NCI-H1417 treated with DMSO at 0.1 percent for 48 hours (cell line): ENCODE measurements at places on chromosomes 11 and 22.

- no peak for DNase-seq
These were observed 25.9 kb upstream of the WNT7B start for GRCh38 chr22:46002757-46003270.

DNA sequence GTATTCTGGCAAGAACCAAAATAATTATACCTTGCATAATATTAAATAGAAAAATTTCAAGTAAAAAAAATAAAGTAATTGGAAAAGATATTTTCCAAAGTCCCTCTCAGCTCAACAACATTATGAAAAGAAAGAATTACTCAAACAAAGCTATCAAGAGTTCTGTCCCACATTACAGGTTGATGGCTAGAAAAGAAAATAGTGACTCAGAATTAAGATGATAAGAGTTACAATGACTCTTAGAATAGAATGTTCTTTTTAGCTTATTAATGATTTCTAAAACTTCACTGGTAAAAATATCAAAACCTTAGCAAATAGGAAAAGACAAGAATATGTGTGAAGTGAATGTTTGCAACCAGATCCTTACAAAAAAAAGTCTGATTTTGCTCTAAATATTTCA, 312.5 kb upstream of the PDGFD start:
- no peak for DNase-seq

DNA sequence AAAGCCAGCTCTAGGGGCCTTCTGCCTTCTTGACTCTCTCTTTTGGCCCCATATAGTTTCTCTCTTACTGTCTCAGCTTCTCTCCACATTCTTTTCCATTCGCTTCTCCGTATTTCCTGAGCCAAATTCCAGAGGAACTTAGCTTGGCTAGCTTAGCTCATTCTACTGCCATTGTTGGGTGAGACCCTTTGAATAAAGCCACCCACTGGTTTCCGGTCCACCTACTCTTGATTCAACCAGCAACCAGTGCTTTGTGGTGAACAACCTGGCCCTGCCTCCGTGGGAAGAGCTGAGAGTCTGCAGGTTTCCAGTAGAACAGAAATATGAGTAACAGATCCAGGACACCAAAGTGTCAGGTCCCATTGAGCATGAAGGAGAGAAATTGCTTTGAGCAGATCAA, 81.3 kb upstream of the ARHGAP20 start:
- DNase-seq = no peak

- DNase-seq = no peak
These were observed 336 bp upstream of the LIF start for GRCh38 chr22:30246814-30247376.

- DNase-seq = no peak
These were observed 12.5 kb downstream of the NPTXR start for GRCh38 chr22:38831166-38831945.

- no peak for DNase-seq
These were observed 11.3 kb downstream of the LRFN4 start for GRCh38 chr11:66868082-66868725.

DNA sequence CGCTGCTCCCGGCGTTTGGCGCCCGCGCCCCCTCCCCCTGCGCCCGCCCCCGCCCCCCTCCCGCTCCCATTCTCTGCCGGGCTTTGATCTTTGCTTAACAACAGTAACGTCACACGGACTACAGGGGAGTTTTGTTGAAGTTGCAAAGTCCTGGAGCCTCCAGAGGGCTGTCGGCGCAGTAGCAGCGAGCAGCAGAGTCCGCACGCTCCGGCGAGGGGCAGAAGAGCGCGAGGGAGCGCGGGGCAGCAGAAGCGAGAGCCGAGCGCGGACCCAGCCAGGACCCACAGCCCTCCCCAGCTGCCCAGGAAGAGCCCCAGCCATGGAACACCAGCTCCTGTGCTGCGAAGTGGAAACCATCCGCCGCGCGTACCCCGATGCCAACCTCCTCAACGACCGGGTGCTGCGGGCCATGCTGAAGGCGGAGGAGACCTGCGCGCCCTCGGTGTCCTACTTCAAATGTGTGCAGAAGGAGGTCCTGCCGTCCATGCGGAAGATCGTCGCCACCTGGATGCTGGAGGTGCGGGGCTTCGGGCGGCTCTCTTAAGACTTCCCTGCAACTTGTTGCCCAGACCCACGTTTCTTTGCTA, at the start of gene CCND1:
Gene CCND1, plus strand, starts transcription at position 162 of the 587 bp plus-strand sequence. Its CDS starts 158 bp downstream, at position 320.
- no peak for DNase-seq

DNA sequence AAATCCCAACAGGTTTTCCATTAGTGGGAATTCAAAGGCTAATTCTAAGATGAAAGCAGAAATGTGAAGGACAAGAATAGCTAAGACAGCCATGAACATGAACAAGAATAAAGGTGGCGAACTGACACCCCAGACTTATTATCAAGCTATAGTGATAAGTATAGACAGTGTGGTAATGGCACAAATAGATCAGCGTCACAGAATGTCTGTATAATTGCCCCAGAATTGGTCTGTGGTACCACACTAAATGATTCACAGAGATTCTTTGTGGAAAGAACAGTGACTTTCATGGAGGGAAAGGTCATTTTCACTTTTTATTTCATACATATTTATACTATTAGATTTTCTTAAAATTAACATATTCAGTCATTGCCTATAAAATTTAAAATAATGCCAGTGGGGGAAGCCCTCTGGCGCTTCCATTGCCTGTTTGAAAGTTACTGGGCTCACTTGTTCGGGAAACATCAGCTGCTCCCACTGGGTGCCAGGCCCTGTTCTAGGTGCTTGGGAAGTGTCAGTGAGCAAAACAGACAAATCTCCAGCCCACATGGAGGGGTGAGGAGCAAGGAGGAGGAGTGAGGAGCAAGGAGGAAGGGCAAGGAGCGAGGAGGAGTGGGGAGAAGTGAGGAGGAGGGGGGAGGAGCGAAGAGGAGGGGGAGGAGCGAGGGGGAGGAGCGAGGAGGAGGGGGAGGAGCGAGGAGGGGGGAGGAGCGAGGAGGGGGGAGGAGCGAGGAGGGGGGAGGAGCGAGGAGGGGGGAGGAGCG, 11.3 kb upstream of the NLRP6 start:
- DNase-seq = no peak

DNA sequence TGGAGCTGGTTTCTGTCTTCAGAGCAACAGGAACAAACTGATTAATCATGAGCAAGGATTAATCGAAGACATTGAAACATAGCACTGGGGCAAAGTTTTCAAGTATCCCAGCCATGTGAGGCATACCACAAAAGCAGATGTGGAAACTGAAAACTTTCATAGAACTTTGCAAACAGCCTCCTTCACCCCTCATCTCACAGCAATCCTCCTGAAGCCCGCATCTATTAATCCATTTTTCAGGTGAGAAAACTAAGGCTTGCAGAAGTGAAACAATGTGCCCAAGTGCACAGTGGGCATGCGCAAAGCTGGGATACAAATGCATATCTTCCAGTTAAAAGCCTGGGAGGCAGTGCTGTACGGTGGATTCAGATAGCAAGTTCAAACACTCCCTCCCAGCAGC, 58.6 kb upstream of the HMGXB4 start:
- no peak for DNase-seq

GRCh38 chr11:2266586-2267305, 3.6 kb downstream of the ASCL2 start:
- DNase-seq = no peak
